ENCODE measurements at places on chromosomes 16 and 17.

DNA sequence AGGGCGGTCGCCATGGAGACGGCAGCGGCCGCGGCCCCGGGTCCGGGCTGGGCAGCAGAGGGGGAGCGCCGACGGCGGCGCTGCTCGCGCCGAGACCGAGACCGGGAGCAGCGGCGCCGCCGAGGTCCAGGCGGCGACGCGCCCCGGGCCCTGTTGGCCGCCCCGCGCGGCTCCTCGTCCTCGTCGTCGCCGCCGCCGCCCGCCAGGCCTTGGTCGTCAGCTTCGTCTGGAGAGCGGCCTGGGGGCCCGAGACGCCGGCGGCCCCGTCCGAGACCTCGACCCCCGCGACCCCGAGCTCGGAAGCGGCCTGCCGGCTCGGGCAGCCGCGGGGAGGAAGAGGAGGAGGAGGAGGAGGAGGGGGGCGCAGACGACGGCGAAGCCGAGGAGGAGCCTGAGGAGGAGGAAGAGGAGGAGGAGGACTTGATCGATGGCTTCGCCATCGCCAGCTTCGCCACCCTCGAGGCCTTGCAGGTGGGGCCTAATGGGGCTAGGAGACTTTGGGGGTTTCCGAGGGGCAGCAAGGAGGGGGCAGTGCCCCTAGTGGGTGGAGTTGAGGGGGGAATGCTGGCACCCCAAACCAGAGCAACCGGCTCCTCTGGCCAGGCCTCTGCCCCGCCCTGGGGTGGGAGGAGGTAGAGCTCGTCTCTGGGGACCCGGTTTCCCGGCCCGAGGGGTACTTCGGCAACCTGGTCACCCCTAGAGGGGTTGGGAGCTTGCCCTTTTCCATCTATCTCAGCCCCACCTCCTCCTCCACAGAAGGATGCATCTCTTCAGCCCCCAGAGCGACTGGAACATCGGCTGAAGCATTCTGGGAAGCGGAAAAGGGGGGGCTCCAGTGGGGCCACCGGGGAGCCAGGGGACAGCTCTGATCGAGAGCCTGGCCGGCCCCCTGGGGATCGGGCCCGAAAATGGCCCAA is 1.5 kb downstream of the FBRS start:
- DNase-seq: no peak

DNA sequence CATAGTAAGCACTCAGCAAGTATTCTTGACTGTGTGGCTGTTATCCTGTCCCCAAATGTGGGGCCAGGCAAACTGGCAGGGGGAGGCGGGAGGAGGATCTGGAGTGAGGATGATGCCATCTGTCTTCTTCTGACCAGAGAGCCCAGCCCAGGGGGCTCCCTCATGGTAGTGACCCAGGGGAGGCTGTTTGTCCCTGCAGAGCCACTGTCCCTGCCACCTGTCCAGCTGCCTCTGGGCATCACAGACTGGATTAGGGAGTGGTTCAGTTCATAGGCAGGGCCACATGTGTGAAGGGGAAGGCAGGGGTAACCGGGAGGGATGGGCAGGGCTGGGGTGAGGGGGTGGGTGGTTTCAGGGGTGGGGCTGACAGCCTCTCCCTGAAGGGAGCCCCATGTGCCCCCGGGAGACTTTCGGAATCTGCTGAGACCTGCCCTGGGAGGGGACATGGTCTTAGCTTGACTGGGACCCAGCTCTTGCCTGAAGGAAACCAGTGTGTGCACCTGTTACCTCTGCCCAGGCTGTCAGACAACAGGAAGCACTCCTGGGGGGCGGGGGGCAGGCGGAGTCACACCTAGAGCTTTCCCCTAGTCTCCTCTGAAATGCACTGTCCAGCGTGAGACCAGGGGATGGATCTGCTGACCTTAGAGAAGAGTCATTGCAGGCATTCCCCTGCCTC is 15.2 kb downstream of the ARHGAP23 start:
- DNase-seq: no peak

DNA sequence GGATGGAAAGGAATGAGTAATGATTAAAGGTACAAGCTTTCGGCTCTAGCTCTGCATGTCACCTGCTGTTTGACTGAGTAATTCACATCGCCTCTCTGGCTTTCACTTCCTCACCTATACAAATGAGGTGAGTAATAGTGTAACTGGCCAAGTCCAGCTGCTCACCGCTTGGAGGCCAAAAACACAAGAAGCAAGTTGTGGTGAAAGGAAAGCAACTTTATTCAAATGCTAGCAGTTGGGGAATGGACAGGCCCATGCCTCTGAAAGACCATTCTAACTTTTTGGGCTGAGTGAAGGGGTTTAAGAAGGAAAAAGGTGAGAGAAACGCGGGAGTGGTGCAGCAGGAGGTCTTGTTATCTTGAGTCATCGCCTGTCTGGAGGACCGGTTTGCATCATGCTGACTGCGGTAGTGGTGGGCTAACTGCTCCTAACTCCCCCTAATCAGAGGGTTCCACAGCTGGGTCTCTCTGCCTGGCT is 45.7 kb upstream of the CSNK2A2 start:
- DNase-seq: no peak

DNA sequence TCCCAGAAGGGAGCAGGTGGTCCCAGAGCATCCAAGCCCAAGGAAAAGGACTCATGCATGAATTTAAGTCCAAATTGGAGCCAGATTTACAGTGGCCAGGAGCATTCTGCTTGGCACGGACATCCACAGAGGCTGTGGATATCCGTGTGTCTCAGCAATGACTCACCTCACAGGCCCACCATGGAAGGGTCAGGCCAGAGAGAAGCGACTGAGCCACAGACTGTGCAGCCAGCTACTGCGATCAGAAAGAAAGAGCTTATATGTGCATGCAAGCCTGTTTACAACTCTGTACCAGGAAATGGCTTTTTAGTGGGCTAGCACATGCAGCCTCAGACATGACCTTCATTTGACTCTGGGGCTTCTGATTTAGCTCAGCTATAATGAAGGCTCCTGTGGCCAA is 231.0 kb downstream of the C16orf95 start:
- DNase-seq: no peak

GRCh38 chr16:13118091-13118490 is 216.7 kb downstream of the SHISA9 start:
- no peak for DNase-seq

- no peak for DNase-seq
Observed at GRCh38 chr17:75079023-75079373, 8.8 kb upstream of the SLC16A5 start.

GRCh38 chr16:4315186-4316107 is at the start of gene GLIS2:
Gene GLIS2 (plus strand): TSS chr16:4316067. CDS start chr16:4332281, 16,214 bp downstream.
- no peak for DNase-seq

- DNase-seq: no peak
Observed at GRCh38 chr16:68041783-68042182, 18.7 kb downstream of the DUS2 start.

DNA sequence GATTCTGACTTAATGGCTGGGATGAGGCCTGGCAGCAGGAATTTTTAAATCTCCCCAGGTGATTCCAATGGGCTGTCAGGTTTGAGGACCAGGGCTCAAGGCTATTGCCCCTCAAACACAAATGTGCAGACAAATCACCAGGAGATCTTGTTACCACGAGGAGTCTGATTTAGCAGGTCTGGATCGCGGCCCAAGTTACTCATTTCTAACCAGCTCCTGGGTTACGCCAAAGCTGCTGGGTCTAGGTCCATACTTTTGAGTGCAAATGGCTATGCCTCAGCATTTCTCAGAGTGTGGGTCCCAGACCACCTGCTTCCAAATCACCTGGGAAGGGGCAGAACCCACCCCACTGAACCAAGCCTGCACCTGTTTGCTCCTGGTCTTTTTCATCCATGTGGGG is 33.1 kb downstream of the CNGB1 start:
- no peak for DNase-seq

- no peak for DNase-seq
Observed at GRCh38 chr17:47214931-47215330, 5.8 kb downstream of the MYL4 start.

DNA sequence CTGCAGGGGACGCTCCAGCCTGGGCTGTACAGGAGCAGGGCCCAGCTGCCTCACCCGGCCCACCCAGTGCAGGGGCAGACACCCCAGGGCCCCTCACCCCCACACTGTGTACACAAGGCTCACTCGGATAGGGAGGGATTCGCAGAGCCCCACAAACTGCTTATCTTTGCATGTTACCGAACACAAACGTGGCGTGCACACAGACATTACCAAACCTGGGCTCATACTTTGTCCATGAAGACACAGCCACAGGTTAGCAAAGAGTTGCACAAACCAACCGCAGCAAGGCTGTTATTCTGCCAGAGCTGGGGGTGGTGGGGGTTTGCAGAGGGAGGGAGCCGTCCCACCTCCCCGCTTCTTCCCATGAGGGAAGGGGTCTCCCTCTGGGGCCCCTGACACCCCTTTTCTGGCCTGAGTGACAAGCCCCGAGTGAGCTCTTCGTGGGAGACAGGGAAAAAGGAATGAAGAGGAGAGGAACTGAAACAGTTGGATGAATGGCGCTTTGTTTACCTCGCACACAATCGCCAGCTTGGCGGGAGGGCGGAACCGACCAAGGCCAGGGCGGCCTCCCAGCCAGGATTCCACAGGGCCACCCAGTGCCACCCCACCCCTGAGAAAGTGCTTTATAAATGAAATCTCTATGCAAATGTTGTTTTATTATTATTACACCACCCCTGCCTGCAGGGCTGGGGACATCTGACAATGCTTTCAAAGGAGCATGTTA is 434 bp upstream of the CPSF4L start:
- no peak for DNase-seq

- no peak for DNase-seq
Observed at GRCh38 chr17:30274887-30275286, 16.9 kb downstream of the BLMH start.

GRCh38 chr17:40134184-40134583 is 6.2 kb upstream of the CASC3 start:
- DNase-seq: no peak

DNA sequence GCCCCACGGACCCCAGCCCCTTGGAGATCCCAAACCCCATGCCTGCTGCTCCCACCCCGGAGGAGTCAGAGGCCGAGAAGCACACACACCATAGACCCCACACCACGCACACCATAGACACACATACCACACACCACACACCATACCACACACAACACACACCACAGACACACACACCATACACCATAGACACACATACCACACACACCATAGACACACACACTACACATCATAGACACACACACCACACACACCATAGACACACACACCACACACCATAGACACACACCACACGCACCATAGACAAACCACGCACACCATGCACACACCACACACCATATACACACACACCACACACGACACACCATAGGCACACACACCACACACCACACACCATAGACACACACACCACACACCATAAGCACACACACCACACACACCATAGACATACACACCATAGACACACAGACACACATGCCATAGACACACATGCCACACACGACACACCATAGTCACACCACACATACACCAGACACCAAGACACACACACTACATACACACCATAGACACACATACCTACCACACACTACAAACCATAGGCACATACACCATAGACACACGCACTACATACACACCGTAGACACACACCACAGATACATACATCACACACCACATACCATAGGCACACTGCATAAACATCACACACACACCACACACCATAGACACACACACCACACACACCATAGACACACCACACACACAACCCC is 11.3 kb downstream of the TBC1D16 start:
- no peak for DNase-seq

GRCh38 chr17:56577843-56578204 is 15.7 kb upstream of the NOG start:
- DNase-seq: no peak

GRCh38 chr17:34357398-34357797 is 1.1 kb downstream of the CCL13 start:
- no peak for DNase-seq

GRCh38 chr16:70478912-70479341 is 24.5 kb downstream of the FCSK start:
- DNase-seq: no peak

GRCh38 chr16:84726079-84726668 is 26.4 kb downstream of the USP10 start:
- DNase-seq: peak; percentile 78

DNA sequence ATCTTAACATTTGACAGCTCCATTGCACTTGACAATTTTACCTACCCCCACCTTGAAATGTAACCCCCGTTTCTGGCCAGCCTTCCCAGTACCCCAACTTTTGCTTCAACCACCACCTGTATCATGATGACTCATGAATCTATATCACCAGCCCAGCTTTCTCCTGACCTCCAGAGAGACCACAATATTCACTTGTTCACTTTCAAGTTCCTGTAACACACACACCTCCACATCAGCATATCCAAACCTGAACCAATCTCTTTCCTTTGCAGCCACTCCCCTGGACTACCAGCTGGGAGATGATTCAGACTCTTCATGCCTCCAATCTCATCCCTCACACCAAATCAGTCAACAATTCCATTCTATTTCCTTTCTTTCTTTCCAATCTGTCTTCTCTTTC is 8.0 kb downstream of the SMG6 start:
- no peak for DNase-seq
